NCI-H1436 treated with DMSO at 0.1 percent for 48 hours (cell line): ENCODE measurements at places on chromosomes 12 and 14.
A peak's percentile ranks its signal among the peaks of the same experiment; 100 is the strongest.

GRCh38 chr12:94074980-94075629, 73.3 kb upstream of the PLXNC1 start:
- no peak for DNase-seq

DNA sequence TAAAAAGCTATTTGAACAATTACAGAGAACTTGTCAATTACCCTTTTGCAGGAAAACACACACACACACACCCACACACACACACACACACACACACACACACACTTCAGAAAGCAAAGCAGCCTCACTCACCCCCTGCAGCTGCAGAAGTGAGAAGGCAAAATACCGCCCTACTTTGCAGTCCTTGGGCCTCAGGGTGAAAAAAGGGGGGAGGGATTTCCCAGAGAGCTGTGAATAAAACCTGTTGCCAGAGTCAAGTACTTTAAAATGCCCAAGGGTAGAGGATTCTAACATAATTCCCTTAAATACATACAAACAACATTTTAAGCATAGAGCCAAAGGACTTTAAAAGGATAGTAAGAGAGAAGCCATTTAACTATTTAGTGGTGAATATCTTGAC, 285.9 kb downstream of the MDGA2 start:
- DNase-seq, result no peak

GRCh38 chr12:83784298-83784890, 1097.7 kb downstream of the TMTC2 start:
- no peak for DNase-seq

DNA sequence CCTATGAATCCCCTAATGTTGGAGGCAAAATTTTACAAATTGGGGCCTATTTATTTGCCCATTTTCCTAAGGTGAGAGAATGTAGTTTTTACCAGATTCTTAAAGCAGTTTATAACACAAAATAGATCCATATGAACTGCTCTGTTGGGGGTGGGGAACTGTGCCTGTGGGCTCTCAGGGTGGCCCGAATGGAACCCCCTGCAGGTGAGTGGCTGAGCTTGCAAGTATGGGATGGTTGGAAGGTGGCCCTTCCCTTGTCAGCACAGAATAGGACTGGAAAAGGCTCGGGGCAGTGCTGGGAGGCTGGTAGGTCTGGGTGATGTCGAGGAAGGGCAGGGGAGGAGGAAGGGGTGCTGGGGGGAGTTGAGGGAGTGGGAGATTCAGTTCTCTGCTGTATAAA, 4.9 kb downstream of the VSX2 start:
- DNase-seq, result no peak

DNA sequence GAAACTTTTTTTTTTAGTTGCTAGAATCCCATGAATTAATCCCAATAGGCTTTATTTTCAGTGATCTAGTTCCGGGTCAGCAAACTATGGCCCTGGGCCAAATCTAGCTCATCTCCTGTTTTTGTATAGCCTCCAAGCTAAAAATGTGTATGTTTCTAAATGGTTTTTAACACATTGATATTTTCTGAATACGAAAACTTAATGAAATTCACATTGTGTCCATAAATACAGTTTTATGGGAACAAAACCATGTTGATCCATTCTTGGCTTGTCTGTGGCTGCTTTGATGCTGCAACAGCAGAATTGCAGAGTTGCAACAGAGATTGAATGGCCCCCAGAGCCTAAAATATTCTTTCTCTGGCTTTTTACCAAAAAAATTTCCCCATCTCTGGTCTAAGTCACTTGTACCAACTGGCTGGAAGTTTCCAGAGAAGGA, 47.5 kb downstream of the ZNF664 start:
- no peak for DNase-seq

- no peak for DNase-seq
Observed at GRCh38 chr14:104678901-104679705, 10.3 kb upstream of the INF2 start.

DNA sequence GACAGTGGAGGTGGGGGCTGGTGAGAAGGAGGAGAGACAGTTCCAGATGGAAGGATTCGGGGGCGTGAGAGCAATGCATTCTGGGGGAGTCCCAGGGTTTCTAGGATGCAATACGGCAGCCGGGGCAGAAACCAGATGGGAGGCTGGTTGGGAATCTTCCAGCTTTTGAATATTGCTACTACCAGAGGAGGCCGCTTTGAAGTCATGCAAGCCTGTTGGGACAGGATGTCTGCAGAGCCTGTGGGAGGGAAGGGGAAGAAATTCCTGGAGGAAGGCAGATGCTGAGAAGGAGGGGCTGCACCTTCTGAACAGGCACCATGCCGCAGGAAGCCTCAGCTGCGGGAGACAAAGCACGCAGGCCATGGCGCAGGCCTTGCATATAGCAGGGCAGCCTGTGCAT, 105.4 kb downstream of the APAF1 start:
- no peak for DNase-seq

DNA sequence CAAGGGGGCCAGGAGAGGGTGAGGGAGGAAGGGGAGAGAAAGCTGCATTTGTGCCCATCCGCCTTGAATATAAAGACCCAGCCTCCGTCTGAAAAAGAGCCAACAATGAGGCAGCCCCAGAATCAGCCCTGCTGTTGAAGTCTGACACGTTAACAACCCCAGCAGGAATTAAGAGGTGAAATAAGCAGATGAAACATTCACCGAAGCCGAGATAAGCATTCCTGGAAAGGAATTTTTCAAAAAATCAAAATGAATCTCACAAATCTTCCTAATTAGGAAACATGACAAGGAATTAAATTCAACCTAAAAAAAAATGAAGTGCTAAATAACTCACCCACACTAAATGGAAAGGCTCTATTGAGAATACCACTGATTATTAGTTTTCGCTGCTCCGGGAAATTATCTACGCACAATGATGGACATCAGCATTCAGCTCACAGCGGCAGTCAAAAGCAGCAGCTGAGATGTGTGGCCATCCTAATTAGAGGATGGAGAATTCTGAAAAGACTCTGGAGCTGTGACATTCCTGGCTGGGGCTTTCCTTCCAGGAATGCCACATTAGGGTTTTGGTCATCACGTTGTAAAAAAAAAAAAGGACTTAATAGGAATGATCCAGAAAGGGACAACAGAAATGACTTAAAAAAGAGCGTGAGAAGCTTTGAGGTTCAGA, 8.2 kb upstream of the PARP11 start:
- no peak for DNase-seq

DNA sequence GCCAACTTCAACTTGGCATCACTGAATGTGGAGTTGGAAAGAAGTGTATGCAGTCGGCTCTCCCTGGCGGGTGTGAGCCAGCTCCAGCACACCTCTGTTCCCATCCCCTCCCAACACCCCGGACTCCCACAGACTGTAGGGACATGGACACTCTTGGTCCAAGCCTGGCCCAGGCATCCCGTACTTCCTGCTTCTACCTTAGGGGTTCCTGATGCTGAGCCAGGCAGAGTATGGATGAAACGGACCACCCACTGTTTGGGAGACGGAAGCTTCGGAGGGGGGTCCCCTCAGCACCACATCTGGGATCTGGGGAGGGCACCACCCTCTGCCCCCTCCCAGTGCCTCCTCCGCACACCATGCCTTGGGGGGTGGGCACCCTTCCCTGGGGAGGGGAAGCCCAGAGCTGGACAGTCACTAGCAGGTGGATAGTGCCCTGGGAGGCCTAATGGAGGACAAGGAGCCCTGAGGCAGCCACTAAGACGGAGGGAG, 62.0 kb downstream of the LGMN start:
- DNase-seq, result no peak

DNA sequence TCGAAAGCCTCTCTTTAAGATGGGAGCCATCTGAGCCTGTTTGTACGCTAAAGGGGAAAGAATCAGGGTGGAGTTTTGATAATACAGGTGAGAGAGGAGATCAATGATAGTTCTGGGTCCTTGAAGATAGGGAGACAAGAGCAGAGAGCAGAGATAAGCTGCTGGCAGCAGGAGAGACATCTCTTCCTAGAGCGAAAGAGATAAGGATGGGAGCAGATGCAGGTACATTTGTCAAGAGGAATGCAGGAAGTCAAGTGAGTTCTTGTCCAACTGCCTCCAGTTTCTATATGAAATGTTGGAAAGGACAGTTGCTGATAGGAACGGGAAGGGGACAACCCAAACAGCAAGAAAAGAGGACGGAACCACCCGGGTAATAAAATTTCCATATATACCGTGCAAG, 24.7 kb upstream of the HIF1A start:
- no peak for DNase-seq

GRCh38 chr12:68331869-68332727, at the start of gene MDM1:
MDM1 (minus strand) TSS chr12:68332362; CDS start chr12:68332245, 117 bp downstream.
- peak; percentile 97 for DNase-seq

- peak; percentile 0 for DNase-seq
Observed at GRCh38 chr14:23237772-23238594, at the start of gene RNF212B. RNF212B (plus strand) TSS chr14:23237936; CDS start chr14:23240346, 2,410 bp downstream.
